Upper lobe of right lung (tissue), 1 donor: ENCODE measurements at places on chromosomes 13 and 19. TPM values are rescaled to one million over a fixed set of nuclear protein-coding genes. Genes with fewer than 3 reads are reported as not detected.

DNA sequence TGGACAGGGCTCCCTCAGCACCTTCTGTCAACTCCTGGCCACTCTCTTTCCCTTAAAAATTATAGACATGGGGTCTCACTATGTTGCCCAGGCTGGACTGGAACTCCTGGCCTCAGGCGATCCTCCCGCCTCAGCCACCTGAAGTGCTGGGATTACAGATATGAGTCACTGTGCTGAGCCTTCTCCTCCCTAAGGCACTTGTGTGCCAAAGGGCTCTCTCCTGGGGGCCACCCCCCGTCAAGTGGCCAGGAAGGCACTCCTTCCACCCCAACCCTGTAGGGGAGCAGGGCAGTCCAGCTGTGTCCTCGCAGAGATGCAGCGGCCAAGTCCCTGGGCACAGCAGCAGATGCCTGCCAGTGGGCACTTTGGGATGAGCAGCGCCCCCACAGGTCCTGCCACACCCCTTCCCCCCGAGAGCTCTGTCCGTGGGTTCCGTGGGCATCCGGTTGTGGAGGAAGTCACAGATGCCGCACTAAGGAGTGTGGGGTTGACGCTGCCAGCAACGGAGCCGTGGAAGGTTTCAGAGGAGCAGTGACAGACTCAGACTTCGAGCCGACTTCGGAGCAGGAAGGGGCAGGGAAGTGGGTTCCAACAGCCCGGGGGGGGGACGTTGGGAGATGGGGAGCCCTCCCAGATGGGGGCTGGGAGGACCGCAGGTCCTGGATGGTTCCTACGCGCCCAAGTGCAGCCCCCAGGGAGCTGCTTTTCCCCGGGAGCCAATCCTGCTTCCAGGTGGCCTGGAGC is 3.3 kb upstream of the UQCR11 start:
- H3K4me1 ChIP-seq = peaks cover 19% of the 10 kb centered on the region
- no peak for DNase-seq
- H3K36me3 ChIP-seq = peaks cover 13% of the 10 kb centered on the region
- no peaks in the 10 kb centered on the region for H3K27me3 ChIP-seq
- H3K27ac ChIP-seq = peak overlapping the region; percentile 24

- peaks cover 3% of the 10 kb centered on the region for H3K27me3 ChIP-seq
- H3K27ac ChIP-seq = no peak overlapping the region
- no peak overlapping the region for H3K4me3 ChIP-seq
- no peaks in the 10 kb centered on the region for H3K36me3 ChIP-seq
- DNase-seq = no peak
These were observed 23.7 kb downstream of the AMER2 start for GRCh38 chr13:25148402-25148771.

Gene DPP9
- total RNA-seq = 75.8 TPM

Gene NCLN
- 71.4 TPM for total RNA-seq

DNA sequence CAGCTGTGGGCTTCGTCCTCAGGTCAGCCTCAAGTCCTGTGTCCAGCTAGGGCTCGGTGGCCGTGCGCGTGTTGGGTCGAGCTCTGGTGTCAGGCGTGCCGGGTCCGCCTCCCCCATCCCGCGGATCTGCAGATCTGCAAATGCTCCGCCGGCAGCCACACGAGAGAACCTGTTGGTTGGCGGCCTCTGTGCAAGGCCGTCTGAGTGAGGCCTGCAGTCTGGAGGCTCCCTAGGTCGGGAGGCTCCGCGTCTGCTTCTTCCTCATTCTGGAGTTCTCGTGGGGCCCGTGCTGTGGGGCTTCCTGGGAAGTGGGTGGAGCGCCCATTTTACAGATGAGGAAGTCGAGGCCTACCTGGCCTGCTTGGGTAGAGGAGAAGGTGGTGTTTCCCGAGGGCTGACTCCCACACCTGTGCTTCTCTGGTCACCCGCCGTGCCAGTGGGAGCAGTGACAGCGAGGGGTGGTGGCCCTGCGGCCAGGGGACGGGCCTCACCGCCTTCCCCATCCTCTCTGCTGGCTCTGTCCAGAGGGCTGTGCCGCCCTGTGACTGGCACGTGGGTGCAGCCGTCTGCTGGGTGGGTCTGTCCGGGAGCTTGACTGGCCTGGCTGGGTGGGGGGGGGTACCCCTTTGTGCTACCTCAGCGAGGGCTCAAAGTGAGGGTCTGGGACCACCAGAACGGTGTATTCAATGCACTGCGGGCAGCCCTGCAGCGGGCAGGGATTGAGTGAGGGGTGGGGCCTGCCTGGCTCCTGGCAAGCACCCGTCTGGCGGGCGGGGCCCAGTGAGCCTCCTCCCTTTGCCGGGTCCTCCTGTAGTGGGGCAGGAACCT is 3.3 kb downstream of the CSNK1G2 start:
- H3K27me3 ChIP-seq = no peaks in the 10 kb centered on the region
- peaks cover 35% of the 10 kb centered on the region for H3K4me1 ChIP-seq
- no peaks in the 10 kb centered on the region for H3K36me3 ChIP-seq
- DNase-seq = no peak

Gene FUT1
- total RNA-seq = 19.9 TPM

GRCh38 chr19:51320280-51320657 is 8.8 kb downstream of the IGLON5 start:
- DNase-seq = no peak
- peaks cover 8% of the 10 kb centered on the region for H3K27me3 ChIP-seq
- no peaks in the 10 kb centered on the region for H3K4me1 ChIP-seq
- no peaks in the 10 kb centered on the region for H3K36me3 ChIP-seq

DNA sequence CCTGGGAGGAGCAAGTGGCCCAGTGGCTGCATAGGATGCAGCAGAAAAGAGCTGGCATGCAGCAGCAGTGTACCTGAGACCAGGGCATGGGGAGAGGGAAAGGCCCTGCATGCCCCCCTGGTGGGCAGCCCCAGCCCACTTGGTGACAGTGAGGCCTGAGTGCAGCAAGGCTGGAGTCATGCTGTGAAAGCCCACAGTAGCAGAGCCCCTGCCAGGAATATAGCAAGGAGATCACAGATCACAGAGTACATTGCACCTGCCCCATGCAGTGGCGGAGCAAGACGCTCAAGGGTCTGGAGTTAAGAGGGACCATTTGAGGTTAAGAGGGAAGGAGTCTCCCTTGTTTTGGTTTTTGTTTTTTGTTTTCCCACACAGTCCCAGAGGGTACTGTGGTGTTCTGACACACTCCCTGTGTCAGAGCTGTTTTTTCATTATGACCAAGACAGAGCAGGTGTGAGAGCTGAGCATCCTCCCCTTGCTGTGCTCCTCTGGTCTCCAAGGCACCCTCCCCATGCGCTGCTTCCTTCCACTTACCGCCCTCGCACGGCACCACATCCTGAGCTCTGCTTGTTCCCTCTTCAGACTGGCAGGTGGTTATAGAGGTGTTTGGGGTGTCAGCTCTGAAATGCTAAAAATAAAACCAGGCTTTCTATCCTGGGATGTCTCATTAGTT is 85.0 kb upstream of the UBL3 start:
- peaks cover 7% of the 10 kb centered on the region for H3K4me1 ChIP-seq
- H3K27ac ChIP-seq = peak overlapping the region; percentile 42
- DNase-seq = no peak
- H3K4me3 ChIP-seq = peak overlapping the region; percentile 25
- no peaks in the 10 kb centered on the region for H3K27me3 ChIP-seq

- H3K27me3 ChIP-seq = no peaks in the 10 kb centered on the region
- H3K27ac ChIP-seq = no peak overlapping the region
- H3K36me3 ChIP-seq = no peaks in the 10 kb centered on the region
These were observed 146.1 kb downstream of the KLF5 start for GRCh38 chr13:73204952-73205351.
